ENCODE measurements at places on chromosomes 7 and 10.
A peak's percentile ranks its signal among the peaks of the same experiment; 100 is the strongest.

DNA sequence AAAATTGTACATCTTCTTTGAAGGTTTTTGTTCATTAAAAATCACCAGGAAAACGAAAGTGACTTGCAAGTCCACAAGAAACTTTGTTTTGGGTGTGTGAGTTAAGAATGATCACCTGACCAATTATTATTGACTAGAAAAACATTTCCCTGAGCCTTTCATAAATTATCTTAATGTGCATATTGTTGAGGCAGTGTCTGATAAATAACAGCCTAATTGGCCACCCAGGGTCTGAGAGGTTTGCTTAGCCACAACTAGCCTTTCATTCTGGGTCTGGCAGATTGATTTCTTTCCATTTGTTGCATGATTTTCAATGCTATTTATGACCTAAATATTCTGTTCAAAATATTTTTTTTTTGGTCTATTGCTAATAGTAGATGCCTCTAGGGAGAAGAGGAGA lies 152.8 kb downstream of the AUTS2 start:
- no peak for DNase-seq

DNA sequence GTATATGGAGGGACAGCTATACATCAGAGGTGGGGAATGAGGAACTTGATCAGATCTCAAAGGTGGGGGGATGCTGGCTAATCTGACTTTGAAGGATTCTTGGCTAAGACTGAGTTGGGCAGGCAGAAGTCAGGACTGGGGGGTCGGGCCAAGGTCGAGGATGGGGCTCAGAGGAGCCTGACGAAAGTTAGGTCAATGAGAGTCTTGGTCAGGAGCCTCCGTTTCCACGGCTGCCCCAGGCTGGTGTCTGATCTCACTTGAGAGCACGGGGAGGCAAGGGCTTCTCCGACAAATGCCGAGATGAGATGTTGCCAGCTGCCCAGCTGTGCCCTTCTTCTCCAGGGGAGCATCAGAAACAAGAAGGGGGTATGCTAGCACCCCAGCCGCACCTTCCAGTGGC lies 5.7 kb downstream of the SLC29A3 start:
- no peak for DNase-seq

DNA sequence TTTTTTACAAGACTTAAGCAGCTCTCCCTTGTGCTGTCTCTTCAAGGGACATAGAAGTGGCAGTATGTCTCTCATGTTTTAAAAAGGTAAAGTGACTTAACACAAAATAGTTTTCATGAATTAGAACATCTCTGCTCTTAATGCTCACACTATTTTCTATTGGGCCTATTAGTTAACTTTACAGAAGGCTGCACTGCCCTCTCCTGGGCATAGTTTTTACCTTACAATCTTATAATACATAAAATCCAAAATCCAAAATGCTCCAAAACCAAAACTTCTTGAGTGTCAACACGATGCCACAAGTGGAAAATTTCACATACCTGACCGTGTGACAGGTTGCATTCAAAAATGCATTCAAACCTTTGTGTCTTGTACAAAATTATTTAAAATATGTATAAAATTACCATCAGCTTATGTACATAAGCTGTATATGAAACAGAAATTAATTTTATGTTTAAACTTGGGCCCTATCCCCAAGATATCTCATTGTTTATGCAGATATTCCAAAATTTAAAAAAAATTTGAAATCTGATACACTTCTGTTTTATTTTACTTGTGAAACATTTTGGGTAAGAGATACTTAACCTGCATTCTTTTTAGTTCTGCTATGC lies 25.8 kb downstream of the TES start:
- DNase-seq: peak; percentile 70

GRCh38 chr10:123151737-123152135 lies 2.5 kb upstream of the BUB3 start:
- no peak for DNase-seq

DNA sequence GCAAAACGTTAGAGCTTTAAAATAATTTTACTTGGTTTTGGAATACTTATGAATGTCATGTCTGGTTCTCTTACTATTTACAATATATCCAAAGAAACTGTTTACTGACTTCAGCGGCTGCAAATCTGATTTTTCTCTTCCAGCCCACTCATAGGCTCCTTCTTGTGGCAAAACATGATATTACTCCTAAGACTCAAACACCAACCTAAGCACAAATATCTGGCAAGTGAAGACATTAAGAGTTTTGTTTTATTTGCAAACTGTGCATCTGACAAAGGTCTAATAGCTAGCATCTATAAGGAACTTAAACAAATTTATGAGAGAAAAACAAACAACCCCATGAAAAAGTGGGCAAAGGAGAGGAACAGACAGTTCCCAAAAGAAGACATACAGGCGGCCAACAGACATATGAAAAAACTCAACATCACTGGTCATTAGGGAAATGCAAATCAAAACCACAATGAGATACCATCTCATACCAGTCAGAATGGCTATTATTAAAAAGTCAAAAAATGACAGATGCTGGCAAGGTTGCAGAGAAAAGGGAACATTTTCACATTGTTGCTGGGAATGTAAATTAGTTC lies 20.3 kb upstream of the GJC3 start:
- DNase-seq: peak; percentile 18

- no peak for DNase-seq
Observed at GRCh38 chr10:4498711-4499251, 327.2 kb upstream of the AKR1E2 start.

- DNase-seq: peak; percentile 36
Observed at GRCh38 chr7:112122144-112122543, 84.1 kb downstream of the DOCK4 start.

DNA sequence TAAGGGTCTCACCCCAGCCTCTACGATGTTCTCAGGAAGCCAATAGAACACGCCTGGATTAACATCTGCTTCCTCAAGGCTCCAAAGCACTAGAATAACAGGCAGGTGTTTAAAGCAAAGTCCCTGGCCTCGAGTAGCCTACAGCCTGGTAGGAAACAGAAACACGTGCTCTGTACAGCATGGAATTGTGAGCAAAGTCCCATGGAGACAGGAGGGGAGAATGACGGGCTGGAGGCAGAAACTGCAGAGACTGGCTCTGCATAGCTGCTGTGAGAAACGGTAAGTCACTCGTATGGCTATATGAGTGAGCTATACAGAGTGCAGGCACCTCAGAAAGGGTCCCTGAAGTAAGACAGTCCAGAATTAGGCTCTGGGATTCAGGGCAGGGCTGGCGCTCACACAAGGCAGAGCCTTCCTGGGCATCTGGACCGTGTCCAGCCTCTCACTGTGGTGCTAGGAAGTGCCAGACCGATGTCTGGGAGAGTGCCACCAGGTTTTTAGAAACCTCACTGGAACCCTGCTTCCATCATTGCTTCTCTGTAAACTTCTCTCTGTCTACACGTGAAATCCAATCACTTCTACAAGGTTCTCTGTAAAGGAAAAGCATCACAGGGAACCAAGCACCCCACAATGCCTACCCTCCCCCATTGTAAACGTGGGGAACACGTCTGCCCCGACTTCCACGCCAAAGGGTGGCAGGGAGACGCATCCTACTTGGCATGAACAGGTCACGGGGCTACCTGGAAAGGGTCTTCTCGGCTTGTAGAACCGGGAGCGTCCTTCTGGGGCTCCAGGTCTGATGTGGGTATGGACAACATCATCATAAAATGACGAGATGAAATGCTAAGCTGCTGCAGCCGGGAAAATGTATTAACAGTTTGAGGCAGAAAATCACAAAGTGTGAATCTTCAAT lies 38.8 kb upstream of the SHH start:
- DNase-seq: no peak

GRCh38 chr7:79723833-79724618 lies 270.6 kb upstream of the MAGI2 start:
- no peak for DNase-seq

GRCh38 chr7:150958597-150958996 lies 19.5 kb downstream of the KCNH2 start:
- DNase-seq: no peak

- DNase-seq: no peak
Observed at GRCh38 chr10:43135656-43136055, 2.6 kb upstream of the CSGALNACT2 start.

GRCh38 chr7:94907026-94907810 lies at the start of gene PPP1R9A:
Gene PPP1R9A (plus strand): TSS chr7:94907594. CDS start chr7:94910114, 2,520 bp downstream.
- DNase-seq: no peak

DNA sequence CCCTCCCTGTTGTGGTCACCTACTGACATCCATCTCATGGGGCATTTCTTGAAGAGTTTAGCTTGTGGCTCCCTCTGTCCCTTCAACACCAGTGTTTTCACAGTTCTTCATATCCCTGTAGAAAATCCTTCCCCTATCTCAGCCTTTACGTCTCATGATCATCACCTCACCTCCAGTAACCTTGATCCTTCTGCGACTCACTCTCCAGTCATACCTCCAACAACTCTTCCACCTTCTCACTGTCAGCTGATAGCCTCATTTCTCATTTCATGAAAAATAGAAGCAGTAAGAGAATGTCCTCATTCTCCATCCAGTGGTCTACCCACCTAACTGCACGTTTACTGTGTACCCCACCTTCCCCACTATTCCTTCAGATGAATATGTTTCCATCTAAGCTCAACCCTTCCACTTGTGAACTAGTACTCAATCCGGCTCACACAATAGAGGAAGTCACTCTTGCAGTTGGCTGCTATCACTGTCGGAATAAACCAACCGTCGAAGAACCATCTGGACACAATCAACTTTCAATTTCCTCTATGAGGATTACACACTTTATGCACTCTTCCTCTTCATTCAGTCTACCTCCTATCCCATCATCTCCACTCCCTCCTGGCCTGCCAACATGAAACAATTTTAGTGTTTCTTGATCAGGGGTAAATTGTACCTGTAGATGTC lies 256.0 kb downstream of the AHR start:
- DNase-seq: peak; percentile 22

DNA sequence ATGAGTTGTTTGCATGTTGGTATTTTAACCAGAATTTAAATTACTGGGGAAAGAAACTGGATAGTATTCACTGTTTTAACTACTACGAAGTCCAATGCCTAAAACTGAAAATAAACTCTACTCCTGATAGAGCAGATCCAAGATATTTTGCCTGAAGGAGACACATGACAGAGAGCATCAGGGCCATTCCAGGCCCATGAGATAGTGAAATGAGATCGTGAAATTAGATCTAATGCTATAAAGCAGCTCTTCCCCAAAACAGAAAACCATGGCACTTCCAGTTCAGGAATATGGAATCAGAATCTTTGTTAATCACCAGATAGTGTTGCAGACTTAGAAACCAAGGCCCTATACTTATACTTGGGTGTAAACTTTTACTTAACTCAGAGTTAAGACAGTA lies 124.3 kb upstream of the CACNA2D1 start:
- no peak for DNase-seq

DNA sequence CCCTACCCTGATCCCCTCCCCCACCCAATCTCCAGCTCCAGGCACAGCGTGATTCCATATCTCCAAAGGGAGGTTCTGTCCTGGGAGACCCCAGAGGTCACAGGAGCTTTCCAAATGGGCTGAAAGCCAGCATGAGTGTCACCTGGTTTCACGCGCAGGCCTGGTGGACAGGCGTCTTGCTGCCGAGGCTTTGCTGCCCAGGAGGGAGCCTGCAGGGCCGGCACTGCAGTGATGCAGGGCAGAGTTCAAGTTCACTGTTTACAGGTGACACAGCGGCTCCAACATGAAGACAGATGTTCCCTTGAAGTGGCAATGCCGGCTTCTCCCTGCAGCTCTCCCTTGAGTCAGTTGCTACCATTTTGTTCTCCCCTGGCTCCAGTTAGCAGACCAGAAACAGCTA lies 104.3 kb downstream of the TCERG1L start:
- DNase-seq: no peak

DNA sequence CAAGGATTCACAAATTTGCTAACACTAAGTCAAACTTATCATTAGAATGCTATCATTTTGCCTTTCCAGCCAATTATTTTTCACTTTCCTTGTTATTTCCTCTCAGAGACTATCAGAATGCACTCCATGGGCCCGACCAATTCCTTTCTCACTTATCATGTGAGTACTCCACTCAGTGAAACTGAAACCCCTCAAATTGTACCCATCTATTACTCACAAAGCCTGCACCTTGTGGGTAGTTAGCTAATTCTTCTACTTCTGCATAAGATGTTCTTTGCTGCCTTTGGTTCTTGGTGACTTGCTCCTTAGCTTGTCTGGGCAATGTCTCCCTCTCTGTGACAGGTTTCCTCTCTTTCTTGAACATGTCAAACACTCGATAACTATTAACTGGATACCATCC lies 35.2 kb upstream of the MBL2 start:
- DNase-seq: no peak

DNA sequence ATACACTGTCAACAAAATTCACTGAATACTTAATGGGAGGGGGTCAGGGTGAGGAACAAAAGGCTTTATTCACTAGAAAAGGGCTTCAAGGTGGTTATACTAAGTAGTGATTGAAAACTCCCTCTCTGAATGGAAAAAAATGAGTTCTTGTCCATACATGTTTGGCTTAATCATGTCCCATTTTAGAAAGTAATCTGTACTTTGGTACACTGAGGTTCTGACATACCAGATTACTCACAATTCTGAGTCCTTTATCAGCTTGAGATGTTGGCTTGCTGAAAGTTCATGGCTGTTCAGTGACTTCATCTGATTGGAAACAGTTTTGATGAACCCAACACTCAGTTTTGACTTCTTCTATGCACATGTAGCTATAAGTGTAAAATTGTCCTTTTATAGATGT lies 12.8 kb upstream of the NOBOX start:
- no peak for DNase-seq

DNA sequence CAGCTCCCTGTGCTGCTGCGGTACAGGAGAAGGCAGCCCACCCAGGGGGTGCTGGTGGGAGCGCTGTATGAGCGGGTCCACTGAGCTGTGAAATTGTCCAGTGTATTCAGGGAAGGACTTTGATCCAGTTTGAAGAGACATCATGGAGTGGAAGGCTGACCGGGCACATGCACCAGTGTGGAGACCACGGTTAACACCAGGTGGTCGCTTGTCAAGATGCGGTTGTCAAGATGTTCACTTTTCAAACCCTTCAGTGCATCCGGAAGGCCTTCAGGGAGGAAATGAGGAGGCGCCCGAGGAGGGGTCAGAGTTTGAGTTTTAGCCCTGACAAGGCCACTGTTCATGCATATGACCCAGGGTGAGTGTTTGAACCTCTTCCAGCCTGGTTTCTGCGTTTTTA lies 6.1 kb downstream of the DOCK1 start:
- no peak for DNase-seq

DNA sequence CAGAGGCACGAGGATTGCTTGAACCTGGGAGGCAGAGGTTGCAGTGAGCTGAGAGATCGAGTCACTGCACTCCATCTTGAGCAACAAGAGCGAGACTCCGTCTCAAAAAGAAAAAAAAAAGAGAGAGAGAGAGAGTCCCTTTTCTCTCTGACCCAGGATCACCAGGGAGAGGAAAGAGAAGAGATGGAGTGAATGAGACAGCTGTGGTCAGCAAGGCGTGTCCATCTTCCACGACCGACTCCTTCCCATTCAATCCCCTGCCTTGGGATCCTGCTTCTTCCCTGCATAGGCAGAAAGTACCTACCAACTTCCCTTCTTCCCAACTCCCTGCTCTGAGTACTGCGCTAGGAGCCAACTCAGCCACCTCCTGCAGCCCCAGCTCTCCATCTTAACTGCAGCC lies 5.2 kb upstream of the ZAN start:
- DNase-seq: no peak

DNA sequence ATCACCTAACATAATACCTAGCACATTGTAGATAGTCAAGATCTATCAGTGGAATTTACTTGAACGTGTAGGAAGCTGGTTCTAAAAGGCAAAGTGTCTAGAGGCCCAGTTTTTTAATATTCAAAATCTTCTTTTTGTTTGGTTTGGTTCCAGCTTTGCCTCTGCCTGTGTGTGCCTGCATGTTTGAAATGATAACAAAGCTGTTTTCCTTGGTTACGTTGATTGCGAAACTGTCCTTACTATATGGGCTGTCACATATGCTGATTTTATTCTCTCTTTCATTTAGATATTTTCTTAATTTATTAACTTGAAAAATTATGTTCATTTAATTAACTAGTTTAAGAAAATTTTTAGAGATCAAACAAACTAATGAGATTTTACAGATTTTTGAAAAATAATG lies 237.3 kb downstream of the SEMA3A start:
- no peak for DNase-seq

Measured in inflammatory macrophage treated with lipopolysaccharide for 4 hours (primary cell).